ENCODE measurements at places on chromosomes 4 and X.
A peak's percentile ranks its signal among the peaks of the same experiment; 100 is the strongest.

DNA sequence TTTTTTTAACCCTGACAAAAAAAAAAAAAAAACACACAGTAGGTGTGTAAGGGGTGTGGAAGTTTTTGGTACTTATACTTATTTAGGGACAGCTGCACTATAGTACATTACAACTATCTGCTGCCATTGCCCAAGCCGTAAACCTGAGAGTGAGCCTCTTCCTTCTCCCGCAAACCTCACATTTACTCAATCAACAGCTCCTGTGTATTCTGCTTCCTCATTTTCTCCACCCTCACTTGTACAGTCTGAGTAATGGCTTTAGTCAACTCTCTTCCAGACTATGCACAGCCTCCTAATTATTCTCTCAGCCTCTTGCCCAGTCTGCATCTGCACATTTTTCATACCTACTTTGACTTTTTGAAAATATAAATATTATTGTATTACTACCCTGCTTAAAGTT lies 362.0 kb downstream of the ADAM29 start:
- no peak for DNase-seq

DNA sequence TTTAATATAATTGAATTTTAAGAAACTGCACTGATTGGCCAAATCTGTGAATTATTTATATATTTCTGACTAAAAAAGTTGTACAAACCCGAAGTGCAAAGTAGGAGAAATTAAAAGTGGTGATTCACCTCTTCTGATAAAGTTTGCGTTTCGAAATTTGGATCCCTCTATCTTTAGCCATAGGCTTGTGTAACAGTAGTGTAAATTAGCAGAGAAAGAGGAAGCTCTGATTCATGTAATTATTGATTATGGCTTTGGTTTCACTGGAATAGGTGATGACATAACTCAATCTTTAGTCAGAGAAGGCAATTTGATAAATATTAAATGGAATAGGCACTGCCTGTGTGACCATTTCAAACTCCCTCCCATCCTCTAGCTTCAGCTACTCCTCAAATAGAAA lies 717.8 kb upstream of the PCDH7 start:
- no peak for DNase-seq

- DNase-seq, result peak; percentile 54
Measured at GRCh38 chr4:41146716-41147506, 67.4 kb downstream of the APBB2 start.

- no peak for DNase-seq
Measured at GRCh38 chr4:127829014-127829413, 46.9 kb downstream of the HSPA4L start.

- no peak for DNase-seq
Measured at GRCh38 chrX:11064851-11065600, 46.1 kb upstream of the HCCS start.

DNA sequence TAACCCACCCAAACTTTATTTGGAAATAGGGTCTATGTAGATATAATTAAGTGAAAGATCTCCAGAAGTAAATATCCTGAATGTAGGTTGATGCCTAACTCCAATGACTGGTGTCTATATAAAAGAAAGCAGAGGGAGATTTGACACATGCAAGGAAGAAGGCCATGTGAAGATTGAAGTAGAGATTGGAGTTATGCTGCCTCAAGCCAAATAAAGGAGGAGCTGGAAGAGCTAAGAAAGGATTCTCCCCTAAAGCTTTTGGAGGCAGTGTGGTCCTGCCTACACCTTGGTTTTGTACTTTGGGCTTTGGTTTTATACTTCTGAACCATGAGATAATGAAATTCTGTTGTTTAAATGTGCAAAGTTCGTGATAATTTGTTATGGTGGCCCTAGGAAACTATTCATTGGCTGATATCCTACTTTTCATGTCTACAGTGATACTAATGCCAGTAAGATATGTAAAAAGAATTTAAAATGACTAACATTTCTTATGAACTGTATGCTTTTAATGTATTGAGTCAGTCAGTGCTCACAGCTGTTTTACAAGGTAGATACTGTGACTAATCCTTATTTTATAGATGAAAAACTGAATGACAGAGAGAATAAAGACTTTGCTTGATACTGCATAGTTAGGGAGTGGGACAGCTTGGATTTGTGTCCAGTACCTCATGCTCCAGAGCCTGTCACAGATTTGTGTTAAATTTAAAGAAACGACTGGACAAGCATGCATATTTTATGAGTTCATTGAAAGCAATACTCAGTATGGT lies 5.9 kb upstream of the RAB40AL start:
- DNase-seq, result no peak

- DNase-seq, result no peak
Measured at GRCh38 chrX:18701621-18702361, 5.7 kb upstream of the PPEF1 start.

- no peak for DNase-seq
Measured at GRCh38 chrX:21974011-21974385, 33.5 kb downstream of the SMS start.

DNA sequence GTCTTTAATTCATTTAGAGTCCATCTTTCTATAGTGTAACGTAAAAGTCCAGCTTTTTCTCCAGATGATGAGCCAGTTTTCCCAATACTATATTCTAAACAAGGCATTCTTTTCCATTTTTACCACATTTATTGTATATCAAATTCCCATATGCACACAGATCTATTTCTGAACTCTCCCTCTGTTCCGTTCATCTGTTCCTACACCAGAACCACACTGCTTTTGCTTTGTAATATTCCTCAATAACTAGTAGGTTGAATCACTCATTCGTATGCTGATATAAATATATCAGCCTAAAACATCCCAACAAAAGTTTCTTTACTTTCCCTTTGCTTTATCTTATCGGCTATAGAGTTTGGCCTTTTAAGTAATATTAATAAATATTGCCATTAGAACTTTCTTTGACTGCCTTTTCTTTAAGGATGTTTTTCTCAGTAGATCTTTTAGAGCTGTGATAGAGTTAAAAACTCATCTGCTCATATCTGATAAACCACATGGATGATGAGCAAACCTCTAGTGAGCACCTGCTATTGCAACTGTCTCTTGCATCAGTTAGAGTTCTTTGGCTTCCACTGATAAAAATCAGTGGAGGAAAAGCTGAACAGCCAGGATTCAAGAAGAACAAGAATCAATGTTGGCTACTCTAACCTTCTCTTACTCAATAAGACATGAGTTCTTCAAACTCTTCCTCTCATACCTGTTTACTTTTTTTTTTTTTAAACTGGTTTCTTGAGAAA lies 13.1 kb upstream of the RPL34 start:
- no peak for DNase-seq

DNA sequence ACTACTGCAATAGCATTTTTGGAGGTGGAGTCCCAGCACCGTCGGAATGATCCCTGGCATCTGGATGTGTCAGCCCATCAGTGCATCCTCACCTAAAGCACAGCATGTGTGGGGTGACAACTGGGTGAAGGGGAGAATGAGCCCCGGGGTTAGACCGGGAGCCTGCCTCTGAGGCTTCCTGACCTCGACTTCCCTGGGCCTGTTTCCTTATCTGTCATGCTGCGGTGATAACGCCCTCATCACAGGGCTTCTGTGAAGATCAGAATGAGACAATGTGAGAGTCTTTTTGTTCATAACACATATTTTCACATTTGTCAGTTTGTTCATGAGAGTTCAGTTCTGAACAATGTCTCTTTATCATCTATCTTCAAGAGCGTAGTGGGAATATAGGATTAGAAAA lies 31.1 kb upstream of the PDLIM3 start:
- peak; percentile 38 for DNase-seq

DNA sequence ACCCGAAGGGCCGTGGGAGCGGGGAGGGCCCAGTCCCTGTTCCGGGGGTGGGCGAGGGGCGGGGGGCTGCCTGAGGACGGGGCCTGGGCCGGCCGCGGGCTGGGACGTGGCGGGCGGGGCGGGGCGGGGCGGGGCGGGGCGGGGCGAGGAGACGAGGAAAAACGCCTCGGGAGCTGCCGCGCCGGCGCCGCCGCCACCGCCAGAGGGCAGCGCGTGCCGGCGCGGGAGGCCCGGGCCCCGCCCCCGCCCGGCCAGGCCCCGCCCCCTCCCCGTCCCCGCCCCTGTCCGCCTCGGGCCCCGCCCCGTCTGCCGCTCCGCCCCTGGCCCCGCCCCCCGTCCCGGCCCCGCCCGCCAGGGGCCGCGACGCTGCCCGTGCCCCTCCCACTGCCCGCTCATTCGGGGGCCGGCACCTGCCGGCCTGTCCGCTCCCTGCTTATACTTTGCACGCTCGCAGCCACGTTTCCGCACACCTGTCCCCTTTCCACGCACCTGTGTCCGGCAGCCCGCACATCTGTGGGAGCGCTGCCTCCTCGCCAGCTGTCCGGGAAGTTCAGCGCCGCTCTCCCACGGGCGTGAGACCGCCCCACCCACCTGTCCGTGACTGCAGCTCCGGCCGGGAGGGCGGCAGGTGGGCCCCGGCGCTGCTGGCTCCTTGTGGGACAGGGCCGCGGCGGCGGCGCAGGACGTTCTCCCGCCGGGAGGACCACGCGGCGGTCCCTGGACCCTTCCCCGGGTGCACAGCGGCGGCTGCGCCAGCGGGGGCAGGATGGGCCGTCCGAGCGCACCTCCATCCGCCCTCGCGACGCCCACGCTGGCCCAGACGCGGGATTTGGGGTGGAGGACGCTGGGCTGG lies 1.7 kb upstream of the FGFRL1 start:
- peak; percentile 45 for DNase-seq

DNA sequence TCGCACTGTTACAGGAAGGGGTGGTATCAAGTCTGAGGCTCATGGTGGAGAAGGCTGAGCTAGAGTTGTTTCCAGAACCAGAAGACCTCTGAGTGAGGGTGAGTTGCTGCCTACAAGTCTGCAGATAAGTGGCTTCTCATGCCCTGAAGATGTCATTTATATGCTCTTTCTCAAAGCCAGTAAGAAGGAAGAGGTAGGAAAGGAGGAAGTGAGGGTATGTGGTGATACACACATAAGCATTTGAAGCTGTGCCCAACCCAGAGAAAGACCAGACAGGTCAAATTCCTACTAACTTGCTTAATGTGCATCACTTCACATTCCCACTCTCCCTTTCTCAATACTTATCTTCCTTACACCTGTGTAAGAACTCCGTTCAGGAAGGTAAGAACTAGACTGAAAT lies at the start of gene PPBP:
TSS of gene PPBP (minus strand) at position 130 of the 400 bp plus-strand sequence. CDS start at position 43, 87 bp downstream.
- DNase-seq, result no peak

GRCh38 chr4:8534611-8535010 lies 45.6 kb upstream of the GPR78 start:
- DNase-seq, result no peak

DNA sequence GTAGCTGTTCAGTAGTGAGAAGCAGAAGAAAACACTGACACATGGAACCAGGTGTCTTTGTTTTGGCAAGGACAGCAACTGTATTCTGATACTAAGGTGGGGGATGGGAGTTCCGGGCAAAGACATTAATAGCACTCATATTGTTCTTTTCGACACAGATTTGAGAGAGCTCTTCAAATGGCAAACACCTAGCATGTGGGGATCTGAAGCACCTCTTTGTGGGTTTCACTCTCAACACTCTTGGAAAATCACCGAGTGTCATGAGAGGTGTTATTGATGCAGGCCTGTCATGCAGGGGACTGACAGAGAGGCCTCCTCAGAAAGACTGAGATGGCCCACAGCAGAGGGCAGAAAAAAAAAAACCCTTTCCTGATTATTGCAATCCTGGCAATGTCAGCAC lies 228.4 kb upstream of the VCX start:
- no peak for DNase-seq

DNA sequence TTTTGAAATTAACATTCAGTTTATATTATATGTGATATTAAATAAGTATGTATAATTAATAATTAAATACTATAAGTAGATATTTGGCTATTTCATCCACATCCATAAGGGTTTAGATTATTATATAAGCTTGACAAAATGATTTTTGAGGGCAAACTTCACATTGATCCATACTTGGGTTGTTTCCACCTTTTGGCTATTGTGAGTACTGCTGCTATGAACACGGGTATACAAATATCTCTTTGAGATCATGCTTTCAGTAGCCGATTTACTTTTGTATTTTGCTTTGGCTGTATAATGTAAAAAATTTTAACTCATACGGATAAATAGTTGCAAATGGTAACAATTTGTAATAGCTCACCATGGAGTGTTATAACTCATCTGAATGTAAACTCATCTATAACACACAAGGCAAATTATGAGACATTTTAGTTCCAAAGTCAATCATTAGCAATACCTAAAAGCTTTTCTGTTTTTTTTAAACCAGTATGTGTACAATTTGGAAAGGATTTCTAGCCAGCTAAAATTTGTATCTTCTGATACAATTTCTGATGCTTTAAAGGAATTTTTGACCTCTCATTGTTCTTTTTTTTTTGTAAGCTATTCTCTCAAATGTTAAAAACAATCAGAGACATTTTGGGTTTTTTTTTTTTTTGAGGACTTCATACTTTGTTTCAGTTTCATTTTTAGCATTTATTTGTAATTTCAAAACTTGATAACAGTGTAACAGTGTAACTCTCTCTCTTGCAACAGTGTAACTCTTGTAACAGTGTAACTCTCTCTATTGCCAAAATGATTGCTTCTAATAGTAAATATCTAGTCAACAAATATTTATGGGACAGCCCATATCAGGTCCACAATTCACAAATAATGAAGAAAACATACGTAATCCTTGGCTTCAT lies 51.8 kb upstream of the ARX start:
- no peak for DNase-seq
